Stimulated activated CD8-positive, alpha-beta memory T cell treated with anti-CD3 and anti-CD28 coated beads, Interleukin-7, amount 100 ng/mL, for 1 hour (primary cell): ENCODE measurements at places on chromosomes 3 and 15.

- DNase-seq, result no peak
These were observed 26.7 kb downstream of the SMAD3 start for GRCh38 chr15:67091980-67092677.

GRCh38 chr3:47113669-47114365 lies 50.1 kb downstream of the SETD2 start:
- no peak for DNase-seq

DNA sequence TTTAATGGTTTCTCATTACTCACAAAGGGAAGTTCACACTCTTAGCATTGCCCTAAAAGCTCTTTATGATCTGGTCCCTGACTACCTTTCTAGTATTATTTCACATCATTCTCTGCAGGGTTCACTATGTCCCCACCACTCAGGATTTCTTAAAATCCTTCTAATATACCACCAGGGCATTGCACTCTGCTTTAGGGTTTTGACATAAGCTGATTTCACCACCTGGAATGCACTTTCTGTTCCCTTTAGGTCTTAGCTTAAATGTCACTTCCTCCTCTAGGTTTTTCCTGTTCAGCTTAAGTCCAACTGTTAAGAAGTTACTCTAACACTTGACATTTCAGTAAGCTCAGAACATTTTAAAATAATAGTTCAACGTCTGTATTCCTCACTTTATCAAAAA lies 81.7 kb downstream of the HCN4 start:
- no peak for DNase-seq

GRCh38 chr15:88020806-88021205 lies 235.7 kb downstream of the NTRK3 start:
- DNase-seq, result no peak

DNA sequence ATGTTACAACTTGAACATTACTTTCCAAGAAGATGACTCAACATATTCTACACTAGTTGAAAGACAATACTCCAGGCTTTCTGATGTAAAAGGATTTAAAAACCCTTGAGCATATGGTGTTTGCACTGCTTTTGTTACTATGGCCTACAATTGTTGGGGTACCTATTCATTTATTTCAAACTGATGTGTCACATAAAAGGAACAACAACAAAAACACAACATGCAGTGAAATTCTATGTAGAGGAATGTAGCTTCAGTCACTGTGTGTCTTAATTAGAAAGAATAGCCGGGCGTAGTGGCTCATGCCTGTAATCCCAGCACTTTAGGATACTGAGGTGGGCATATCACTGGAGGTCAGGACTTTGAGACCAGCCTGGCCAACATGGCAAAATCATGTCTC lies 1.6 kb downstream of the SPATA16 start:
- no peak for DNase-seq
